H4 (cell line): ENCODE measurements at places on chromosomes 5 and 9. TPM values are rescaled to one million over a fixed set of nuclear protein-coding genes. Genes with fewer than 3 reads are reported as not detected.
A peak's percentile ranks its signal among the peaks of the same experiment; 100 is the strongest.

The EGR1 gene
- 5.5 and 9.3 TPM in 2 replicates for total RNA-seq

DNA sequence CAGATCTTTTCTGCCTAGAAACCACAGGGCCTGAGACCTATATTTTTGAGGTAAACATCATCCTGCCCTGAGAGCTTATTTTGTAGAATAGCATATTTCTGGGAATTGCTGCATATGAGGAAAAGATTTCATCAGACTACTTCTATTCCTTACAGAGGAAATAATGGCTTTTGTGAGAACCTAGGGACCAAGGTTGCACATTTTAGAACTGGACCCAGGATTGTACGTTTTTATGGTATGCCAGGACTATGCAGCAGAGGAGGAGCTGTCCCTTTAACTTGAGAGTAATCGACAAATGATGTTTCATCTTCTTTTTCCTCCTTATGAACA is 2.2 kb upstream of the ALDH1A1 start:
- no peak for DNase-seq

- DNase-seq, result no peak
These were observed 47.8 kb upstream of the ARRDC3 start for GRCh38 chr5:91430949-91431348.

The PCDHAC2 gene
- 1.5 and 1.8 TPM in 2 replicates for total RNA-seq

DNA sequence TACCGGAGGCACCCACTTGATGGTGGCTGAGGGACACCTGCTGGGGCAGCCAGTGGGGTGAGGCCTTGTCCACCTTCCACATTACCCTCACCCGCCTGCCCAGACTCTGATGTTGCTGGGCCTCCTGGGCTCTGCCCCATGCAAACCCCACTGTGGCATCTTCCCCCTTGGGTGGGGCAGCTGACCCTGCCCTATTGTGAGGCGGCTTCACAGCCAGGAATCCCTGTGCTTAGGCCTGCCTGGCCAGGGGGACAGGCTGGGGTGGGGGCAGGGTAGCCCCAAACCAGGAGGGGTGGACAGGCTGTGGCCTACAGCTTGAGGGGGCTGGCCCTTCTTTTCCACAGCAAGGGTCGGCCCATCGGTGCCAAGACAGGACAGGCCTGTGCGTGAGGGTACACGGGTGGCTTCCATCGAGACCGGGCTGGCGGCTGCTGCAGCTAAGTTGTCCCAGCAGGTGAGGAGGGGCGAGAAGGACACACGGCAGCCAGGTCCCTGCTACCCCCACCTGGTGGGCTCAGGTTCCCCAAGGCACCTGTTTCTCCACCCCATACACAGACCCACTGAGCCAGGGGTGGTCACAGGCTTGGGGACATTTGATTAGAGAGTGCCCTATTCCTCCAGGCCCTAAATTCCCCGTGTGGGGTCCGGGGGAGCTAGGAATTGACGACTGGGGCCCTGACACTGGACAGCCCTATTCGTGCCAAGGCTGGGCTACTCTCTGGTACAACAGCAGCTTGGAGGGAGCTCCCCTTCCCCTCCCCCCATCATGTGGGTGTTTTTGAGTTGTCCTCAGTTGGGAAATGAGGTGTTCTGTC is 99.2 kb downstream of the PHF2 start:
- no peak for DNase-seq

DNA sequence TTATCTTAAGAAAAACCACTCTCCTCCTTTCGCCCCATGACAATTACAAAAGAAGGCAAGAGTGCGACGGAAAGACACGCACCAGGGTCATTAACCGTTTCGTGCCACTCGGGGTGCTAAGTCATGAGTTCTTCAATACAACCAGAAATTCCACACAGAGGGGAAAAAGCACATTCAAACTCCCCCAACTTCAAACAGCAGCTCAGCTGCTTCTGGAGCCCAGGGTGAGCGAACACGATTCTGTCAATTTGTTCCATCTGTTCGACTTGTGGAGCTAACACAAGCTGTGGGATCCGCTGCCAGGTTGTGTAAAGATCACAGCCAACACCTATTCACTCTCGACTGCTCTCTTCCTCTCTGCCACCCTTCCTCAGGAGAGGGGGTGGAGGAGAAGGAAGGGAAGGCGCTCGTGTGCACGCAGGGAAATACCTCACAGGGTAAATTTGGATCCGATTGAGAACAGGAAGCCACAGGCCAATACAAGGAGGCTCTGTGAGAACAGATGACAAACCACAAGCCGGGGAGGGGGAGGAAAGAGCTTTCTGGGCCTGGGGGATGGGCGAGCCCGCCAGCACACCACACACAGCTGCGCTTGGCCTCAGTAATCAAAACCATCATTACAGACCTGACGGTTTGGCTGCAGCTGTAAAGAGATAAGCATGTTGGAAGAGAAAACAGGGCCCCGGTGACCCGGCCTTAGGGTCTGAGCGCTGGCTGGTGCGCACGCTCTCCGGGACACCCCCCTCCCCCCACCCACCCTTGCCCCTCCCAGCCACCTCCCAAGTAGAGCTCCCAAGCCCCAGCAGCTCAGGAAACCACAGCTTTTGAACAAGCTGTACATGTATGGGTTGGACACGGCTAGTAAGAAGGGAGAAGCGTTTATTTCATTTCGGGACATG is 54.3 kb downstream of the PTCH1 start:
- DNase-seq, result peak; percentile 93

DNA sequence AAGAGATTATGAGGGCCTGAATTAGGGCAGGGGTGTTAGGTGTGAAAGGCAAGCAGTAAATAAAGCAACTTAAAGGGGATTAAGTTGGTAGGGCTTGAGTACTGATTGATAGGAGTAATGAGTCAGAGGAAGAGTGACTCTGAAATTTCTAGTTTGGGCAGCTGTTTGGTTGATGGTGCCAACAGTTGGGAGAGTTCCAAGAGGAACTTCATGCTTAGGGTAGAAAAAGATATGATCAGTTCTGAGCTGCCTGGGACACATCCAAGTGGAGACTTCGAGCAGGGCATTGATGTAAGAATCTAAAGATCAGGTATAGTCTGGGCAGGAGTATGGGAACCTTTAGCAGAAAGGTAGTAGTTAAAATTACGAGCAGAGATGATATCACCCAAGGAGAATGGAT is 10.2 kb downstream of the MAMDC2 start:
- peak; percentile 14 for DNase-seq

GRCh38 chr9:135047521-135047920 is 39.9 kb upstream of the OLFM1 start:
- no peak for DNase-seq

The CCL28 gene
- total RNA-seq, result not detected in 2 replicates

- no peak for DNase-seq
These were observed 50.1 kb downstream of the TMEM167A start for GRCh38 chr5:83026930-83027687.

GRCh38 chr5:175254155-175254554 is 189.8 kb downstream of the DRD1 start:
- peak; percentile 61 for DNase-seq

GRCh38 chr9:124359855-124360678 is 55.2 kb downstream of the PSMB7 start:
- DNase-seq, result no peak

The SGCD gene
- total RNA-seq, result 0.12 TPM in 1 of 2 replicates, not detected in the other

GRCh38 chr9:117359910-117360309 is 54.9 kb downstream of the ASTN2 start:
- no peak for DNase-seq

DNA sequence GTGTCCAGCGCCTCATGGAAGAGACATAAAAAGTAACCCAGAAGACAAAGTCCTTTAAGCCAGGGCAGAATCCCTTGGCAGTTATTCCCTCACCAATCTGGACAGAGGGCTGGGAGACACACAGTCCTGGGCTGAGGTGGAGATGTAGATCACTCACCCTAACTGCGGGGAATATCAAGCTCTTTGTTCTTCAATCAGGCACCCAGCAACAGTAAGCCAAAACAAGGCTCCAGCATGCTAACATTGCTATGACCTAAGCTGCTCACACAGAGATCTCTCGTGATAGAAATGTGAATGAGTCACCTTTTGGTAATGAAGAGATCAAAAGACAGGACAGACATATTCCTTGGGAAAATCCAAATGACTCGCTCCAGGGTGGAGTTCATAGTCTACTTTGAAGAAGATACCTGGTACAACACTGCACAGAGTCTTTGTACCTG is 101.3 kb downstream of the FBN2 start:
- DNase-seq, result peak; percentile 47

GRCh38 chr9:105297442-105298075 is 53.1 kb downstream of the SLC44A1 start:
- no peak for DNase-seq

The NCS1 gene
- 39.3 and 40.3 TPM in 2 replicates for total RNA-seq

DNA sequence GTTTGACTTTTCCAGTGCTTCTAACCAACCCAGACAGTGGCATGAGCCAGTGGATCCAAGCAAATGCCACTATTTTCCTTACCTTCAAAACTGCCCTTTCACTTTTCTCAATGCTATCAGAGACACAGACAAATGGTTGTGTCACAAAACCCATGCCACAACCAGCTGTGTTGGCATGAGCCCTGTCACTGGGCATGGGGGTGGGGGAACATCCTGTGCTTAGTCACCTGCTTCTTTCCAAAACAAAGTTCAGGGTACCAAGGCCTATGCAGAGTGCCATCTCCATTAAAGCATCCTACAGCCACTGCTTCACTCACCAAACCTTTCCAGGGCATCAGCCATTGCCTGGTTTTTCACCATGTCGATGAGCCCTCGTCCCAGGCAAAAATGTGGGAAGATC is 30.1 kb downstream of the NIPSNAP3B start:
- no peak for DNase-seq

The SPINK5 gene
- 0.10 TPM in 1 of 2 replicates, not detected in the other for total RNA-seq
